ENCODE measurements at places on chromosomes 2 and 18.

DNA sequence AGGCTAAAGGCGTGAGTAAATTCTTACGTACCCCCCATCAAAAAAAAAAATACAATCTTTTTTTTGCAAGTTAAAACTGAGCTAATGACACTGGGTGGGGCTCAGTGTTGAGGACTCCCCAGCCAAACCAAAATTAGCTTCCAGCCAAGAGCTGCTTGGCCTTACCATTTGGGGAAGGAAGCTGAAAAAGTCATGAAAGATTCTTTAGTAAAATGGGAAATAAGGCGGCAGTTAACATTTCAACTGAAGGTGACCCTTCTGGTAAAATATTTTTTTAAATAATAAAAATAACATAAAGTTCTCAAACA lies 16.4 kb downstream of the SMAD7 start:
- no peak for DNase-seq

GRCh38 chr2:117714745-117715417 lies 99.6 kb upstream of the DDX18 start:
- no peak for DNase-seq

DNA sequence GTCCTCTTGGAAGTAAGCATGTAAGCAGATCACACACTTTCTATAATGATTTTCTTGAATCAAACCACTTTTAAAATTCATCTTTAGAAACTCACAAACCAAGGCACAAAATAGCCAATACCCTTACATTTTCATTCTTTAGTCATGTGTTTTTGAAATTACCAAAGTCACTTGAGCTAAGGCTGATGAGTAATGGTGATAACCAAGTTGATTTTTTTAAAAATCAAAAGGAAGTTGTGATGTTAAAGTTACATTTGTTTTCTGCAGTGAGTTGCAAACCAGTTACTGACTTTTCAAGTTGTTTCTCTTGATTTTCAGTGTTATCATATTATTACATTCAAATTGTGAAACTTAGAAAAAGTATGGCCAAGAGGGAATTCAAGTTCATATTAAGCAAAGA lies 21.5 kb upstream of the IL18RAP start:
- no peak for DNase-seq

GRCh38 chr2:199462956-199463692 lies 5.4 kb upstream of the SATB2 start:
- DNase-seq = peak; percentile 31

DNA sequence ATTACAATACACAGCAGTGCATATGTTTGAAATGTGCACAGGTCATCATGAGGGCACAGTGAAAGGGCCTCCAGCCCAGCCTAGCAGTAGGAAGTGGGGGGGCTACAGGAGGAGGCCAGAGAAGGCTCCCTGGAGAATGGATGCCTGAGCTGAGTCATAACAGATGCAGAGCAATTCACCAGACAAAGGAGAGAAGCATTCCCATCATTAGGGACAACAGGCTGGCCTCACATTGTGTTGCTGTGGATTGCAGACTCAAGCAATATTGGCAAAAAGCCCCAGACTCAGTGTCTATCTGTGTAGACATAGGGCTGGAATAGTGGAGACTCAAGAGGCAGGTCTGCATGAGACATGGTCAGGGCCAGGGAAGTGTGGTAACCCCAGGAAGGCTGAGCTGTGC lies 329.9 kb downstream of the DLGAP1 start:
- DNase-seq = no peak

- no peak for DNase-seq
Observed at GRCh38 chr2:30216157-30216556, 15.2 kb upstream of the LBH start.

GRCh38 chr2:47890711-47891368 lies 15.5 kb downstream of the FBXO11 start:
- DNase-seq = no peak

DNA sequence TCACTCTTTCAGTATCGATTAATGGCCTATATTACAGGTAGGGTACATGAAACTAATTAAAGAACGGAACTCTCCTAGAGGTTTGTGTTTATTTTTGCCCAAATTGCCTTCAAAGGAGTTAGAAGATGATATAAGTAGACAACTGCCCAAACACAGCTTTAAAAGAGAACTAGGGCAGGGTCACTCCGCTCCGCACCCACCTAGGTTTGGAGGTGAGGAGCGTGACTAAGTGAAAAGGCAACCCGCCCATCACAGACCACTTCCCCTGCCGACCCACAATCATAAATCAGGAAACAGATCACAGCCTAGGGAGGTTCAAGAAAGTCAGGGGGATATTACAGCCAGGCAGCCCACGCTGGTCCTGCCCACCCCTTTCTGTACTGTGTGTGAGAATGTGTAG lies 166.7 kb downstream of the C1D start:
- DNase-seq = no peak

DNA sequence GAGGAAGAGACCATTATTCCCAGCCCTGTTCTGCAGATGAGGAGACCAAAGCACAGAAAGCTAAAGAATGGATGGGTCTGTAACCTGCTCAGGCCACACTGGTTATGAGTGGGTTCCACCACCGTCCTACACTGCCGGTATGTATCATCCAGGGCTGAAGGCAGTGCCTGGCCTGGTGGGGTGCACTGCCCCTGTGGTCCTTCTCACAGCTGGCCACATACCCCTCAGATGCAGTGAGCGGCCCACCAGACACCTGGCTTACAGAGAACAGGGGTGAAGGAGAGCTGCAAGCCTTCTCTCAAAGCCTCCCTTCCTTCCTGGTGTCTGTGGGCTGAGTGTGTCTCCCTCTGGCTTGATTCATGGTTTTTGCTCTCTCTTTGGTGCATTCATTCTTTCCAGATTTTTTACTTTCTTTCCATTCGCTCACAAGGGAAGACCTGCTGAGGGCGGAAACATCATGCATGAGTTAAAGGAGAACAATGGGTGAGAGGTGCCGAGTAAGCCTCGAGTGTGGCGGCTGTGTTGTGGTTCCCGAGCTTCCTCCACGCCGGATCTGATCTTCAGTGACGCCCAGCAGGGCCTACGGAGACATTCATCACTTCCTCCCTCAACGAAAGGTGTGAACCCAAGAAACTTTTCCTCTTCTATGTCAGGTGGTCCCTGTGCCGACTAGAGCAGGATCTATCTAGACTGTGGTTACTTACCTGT lies 62.1 kb upstream of the REL start:
- peak; percentile 89 for DNase-seq

GRCh38 chr2:24245986-24246776 lies 71.3 kb downstream of the FAM228A start:
- DNase-seq = no peak
